ENCODE measurements at places on chromosomes 6 and 20.

DNA sequence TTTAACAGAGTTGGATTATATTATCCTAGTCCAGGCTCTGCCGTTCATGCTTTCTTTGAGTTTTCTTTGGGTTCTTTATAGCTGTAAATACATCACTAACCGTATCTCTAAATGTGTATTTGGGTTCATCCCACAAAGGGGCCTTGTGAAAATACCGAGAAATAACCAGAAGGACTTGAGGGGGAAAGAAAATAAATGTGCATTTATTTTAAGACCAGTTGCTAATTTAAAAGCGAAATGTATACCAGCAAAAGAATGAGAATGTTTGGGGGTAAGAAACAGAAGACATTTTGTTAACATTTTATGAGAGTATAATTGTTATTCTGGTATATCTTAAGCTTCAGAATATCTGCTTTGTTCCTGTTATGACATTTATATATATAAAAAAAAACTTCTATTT lies 38.9 kb downstream of the LRRN4 start:
- DNase-seq: no peak

DNA sequence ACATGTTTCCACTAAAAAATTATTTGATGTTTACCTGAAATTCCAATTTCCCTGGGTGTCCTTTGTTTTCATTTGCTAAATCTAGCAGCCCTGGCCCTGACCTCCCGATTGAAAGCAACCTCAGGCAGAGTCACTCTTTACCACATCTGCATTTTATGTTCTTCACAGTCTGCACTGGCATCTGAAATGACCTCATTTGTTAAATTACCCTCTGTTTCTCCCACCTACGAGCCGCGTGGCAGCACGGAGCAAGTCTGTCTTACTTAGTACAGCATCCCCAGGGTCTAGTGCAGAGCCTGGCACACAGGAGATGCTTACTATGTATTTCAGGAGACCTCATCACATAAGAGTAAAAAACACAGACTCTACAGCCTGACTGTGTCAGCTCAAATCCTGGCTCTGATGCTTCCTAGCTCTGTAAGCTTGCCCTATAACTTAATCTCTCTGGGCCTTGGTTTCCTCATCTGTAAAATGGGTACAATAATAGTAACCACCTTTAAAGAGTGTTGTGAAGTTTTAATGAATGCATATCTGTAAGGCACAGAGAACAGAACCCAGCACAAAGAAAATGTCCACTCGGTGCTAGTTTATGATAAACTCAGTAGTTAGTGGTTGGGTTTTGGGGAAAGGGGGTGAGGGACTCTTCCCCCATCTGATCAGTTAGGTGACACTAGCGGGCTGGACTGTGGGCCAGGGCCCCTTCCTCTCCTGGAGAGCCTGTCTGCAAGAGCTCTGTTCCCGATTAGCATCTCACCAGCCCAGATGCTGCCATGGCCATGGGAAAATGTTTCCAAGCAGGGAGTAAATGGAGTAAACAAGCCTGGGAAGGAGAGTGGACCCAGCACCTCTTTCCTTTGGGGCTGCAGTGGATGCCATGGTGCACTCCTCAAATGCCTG lies 88.2 kb downstream of the PREX1 start:
- DNase-seq: no peak

- DNase-seq: no peak
These were observed 71.1 kb downstream of the TASP1 start for GRCh38 chr20:13567663-13568062.

DNA sequence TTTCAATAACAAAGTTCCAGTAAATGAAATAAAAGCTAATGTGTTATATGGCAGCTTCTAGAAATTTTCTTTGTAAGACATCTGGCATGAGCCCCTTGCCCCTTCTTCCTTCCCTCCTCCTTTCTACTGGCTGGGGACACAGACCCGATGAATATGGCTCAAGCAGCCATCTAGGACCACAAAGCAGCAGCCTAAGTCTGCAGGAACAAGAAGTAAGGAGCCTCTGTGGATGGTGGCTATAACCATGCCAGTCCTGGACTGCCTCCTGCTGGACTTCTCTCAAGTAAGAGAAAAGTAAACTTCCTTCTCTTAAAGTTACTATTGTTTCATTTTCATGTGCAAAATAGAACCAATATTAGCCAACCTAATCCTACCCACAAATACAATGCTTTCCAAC lies 114.9 kb upstream of the DST start:
- peak; percentile 62 for DNase-seq

GRCh38 chr20:45452238-45452637 lies 17.3 kb upstream of the WFDC2 start:
- DNase-seq: no peak

DNA sequence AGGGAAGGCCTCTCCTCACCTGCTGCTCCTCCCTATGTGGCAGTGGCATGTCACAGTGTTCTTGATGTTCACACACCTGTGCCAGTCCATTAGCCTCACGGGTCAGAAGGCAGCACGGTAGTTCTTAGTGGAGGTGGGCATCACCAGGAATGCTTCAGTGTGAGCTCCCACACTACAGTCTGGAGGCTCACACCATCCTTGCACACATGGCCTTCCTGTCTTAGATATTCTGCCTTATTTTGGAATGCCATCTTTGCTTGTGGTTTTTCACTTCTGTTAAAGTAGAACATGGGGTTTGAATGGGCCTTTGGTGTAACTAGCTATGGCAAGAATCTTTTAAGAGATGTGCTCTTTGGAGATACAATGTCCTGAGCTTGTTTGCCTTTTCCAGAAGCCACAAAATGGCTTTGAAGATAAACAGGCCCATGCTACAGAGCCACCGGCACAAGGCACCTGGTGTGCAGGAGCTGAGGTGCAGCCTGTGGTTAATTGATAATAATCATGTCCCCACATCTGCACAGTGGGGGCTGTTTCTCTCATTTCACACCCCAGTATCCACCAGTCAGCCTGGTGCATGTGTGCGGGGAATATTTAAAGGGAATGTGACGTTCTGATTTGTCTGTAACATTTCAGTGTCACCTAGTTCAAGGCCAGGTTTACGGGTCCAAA lies 3.2 kb upstream of the SLC17A9 start:
- DNase-seq: no peak

DNA sequence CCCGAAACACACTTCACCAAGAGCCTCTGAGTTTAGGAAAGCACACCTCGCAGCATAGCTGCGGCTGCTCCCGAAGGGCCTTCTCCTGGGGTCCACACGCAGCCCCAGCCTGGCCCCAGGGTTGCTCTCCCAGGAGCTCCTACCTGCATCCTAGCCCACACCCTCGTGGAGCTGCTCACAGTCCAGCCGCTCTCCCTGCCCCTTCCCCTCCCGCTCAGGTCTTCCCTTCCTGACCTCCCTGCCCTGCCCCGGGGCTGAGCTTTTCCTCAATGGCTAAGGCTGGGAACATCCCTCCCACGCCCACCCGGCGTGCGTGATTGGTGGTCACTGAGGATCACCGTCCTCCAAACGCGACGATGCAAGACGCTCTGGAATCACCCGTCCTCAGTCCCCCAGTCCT lies 205.8 kb downstream of the FNDC1 start:
- no peak for DNase-seq

Measured in Daoy (cell line).